HEK293T (cell line): ENCODE measurements at places on chromosomes 3 and 15.
A peak's percentile ranks its signal among the peaks of the same experiment; 100 is the strongest.

GRCh38 chr15:66591322-66591862 lies 25.6 kb upstream of the LCTL start:
- no peak for DNase-seq

DNA sequence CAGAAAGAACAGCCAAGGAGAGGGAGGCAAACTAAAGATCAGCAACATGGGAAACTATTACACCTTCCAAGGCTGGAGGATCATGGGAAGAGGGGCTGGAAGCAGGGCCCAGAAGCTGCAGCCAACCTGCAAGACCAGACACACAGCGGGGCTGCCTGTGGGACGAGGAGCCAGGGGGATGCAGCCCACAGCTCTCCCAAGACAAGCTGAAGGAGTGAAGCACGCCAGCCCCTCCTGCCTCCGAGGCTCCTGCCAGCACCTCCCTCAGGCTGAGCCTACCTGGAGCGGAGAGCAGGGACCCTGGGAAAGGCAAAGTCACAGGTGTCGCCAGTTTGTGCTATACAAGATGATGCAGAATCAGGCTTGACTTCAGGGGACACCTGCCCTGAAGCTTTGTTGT lies 133.3 kb downstream of the OSBPL10 start:
- no peak for DNase-seq

DNA sequence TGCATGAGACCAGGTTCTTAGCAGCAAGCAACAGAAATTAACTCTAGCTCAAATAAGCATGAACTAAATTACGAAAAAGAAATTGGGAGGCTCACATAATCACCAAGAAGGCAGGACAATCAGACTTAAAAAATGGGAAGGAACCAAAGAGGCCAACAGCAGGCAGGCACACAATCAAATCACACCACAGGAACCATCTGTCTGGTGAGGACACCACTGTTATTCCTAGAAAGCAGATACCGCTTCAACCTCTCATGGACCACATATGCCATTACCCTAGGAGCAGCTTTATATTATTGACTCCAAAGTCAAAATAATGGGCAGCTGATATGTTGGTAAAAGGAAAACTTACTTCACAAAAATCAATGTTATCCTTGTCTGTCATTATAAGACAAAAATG lies 51.6 kb downstream of the SUCLG2 start:
- no peak for DNase-seq

GRCh38 chr3:126264381-126264780 lies 84.0 kb upstream of the ALDH1L1 start:
- no peak for DNase-seq

- DNase-seq: peak; percentile 12
Observed at GRCh38 chr3:67018105-67018788, 20.1 kb downstream of the KBTBD8 start.

- DNase-seq: no peak
Observed at GRCh38 chr3:126535636-126536035, 11.7 kb downstream of the CHST13 start.

- DNase-seq: no peak
Observed at GRCh38 chr15:78993931-78994530, 49.2 kb upstream of the CTSH start.

DNA sequence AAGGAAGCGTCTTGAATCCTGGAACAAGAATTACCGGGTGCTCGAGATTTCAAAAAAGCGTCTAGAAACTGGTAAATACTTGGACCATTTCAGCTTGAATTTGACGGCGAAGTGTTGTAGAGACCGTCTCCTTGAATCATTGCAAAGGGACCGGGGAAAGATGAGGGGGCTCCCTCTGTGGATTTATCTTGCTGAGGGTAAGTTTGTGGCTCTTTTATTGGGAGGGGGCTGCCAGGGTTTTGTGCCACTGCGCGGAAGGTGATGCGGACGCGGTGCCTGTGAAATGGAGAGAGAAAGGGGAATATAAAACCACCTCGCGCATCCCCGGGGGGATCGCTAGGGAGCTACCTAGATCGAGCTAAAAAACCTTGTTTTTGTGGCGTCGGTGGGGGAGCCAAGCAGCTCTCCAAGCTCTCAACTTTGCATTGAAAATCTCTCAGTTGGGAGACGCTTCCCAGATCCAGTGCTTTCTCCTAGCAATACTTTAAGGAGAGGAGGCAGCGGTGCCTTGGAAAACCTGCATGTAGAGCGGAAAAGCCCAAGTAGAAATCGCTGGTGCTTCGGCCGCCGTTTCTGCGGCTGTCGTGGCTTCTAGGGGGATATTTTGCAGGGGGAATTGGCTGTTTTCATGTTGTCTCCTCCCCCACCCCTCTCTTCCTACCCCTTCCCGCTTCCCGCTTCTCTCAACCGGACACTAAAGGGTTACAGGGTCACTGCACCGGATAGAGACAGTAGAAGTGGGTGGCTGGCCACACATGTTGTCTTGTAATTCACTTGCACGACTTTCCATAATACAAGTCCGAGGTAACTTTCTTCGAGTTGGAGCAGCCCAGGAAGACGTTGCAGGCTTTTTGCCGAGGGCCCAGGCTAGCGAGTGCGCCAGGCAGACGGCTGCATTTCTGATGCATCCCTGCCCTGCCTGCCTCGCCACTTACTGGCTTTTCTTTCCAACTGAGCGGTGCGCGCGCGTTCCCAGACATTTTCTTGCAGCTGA lies 187.6 kb downstream of the NLGN1 start:
- peak; percentile 52 for DNase-seq

- no peak for DNase-seq
Observed at GRCh38 chr15:33135355-33135781, 59.1 kb downstream of the FMN1 start.

DNA sequence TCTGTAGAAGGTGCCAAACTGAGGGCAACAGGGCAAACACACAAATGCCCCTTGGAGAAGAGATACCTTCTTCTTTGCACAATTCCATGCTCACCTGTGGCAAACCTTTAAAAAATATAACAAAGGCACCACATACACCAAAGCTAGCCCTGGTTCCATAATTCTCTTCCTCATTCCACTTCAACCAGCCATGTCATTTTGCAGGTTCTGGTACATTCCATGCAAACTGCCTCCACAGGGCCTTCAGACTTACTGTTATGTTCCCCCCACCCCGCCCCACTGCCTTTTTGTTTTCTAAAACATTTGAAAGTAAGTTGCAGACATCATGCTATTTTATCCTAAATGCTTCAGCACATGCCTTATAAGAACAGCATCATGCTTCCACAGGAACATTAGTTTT lies 269.0 kb downstream of the NSUN3 start:
- DNase-seq: no peak

- DNase-seq: no peak
Observed at GRCh38 chr3:186922224-186922623, 8.1 kb upstream of the ST6GAL1 start.
